Osteocyte (in vitro differentiated cells): ENCODE measurements at places on chromosomes 5 and 9.
A peak's percentile ranks its signal among the peaks of the same experiment; 100 is the strongest.

DNA sequence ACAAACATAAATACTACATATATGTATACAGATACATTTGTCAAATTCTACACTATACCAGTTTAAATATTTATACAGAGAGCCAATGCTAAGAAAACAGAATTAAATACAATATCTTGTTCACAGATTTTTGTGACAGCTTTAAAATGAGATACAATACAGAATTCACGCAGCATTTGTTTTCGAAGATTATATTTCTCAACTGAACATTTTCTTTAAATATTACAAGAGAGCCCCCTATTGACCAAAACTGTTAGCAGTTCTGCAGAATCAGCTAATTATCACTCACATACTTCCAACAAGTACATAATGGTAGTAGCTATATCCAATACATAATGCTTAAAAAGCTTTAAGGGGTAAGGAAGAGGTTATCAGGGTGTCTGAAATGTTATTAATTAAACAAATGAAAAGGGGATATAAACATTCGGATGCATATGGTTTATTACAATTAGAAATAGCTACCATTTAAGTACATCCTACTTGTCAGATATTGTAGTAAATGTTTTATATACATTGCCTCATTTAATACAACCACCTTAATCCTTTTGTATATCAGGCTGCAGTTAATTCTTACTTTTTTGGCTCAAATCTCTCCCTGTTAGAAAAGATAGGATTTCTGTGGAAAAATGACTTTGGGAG is 31.7 kb downstream of the ZDHHC21 start:
- DNase-seq, result no peak

DNA sequence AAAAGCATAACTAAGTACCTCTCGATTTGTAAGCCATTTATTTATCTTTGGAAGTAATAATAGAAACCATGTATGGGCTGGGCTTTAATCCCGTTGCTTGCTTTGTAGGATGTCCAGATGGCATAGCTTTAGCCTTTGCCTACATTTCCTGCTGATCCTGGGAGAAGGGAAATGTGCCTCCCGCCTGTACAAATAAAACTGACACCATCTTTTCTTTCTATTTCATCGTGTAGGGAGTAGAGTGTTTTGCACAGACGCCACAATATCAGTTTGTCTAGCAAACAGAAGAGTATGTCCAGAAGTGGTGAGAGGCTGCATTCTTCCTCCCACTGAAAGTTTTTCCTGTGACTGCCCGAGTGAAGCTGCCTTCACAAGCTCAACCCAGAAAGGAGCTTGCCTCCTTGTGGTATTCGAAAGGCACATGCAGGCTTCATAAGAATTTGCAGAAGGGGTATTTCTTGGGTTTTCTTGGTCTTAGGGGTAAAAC is 24.7 kb upstream of the TJP2 start:
- DNase-seq, result peak; percentile 72

- no peak for DNase-seq
Measured at GRCh38 chr9:133943036-133943780, 48.9 kb downstream of the VAV2 start.

GRCh38 chr5:156423597-156423996 is 96.6 kb downstream of the SGCD start:
- no peak for DNase-seq

DNA sequence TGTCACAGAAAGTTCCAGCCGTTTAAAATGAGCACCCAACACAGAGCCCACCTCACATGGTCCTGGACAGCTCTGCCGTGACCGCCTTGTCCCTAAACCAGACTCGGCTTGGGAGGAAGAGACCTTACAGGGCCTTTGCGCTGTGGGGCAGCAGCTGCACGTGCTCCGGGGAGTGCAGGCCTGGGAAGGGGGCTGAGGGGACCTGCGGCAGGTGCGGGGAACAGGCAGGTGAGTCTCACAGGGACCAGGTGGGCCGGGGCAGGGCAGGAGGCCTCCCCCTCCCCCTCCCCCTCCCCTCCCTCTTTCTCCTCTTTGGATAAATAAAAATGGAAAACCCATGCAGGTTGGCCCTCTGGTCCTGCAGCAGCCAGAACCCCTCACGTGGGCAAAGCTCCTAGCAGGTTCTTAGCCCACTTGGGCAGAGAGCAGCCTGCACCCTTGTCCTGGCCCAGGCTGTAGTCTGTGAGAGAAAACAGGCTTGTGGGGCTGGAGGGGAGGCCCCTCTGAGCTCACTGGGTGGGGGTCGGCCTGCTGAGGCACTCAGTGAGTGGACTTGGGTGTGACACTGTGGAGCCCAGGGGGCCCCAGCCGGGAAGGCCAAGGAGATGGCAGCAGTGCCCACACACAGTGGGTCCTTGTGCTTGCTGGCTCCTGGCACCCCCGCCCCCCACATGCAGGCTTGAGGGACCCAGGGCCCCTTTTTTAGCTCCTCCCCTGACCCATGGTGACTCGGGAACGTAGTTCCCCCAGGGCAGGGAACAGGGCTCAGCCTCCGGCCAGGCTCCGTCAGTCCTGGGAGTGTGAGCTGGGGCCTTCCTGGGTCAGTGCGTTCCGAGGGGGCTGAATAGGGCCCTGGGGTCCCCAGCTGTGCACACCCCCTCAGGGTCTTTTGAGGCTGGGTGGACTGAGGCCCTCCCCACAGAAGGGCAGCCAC is 40.0 kb upstream of the CACNA1B start:
- no peak for DNase-seq

GRCh38 chr5:168187614-168188013 is 103.8 kb upstream of the WWC1 start:
- DNase-seq, result no peak

DNA sequence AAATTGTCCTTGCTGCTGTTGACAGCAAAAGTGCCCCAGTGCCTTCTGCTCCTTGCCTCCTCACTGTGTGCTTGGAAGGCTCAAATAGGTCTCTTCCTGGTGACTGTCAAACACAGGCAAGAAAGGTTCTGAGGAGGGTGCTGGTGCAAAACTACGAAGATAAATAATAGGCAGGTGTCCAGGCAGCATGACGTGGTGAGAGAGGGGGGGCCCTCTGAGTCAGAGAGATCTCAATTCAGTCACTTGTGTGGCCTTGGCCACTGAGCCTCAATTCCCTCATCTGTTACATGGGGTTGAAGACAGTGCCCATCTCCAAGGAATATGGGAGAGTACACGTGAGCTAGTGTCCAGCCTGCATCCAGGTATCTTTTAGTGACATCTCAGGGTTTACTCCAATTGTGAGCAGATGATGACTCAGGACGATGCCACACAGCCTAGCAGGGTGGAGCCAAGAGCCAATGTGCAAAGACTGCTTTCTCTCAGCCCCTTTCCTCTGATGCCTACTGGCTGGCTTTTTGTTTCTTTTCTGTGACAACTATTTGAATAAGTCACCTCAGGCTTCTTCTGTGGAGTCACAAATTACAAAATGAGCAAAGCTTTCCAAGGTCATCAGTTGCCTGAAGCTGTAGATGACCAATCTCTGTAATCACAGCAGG is 29.7 kb upstream of the SMIM32 start:
- DNase-seq, result no peak

DNA sequence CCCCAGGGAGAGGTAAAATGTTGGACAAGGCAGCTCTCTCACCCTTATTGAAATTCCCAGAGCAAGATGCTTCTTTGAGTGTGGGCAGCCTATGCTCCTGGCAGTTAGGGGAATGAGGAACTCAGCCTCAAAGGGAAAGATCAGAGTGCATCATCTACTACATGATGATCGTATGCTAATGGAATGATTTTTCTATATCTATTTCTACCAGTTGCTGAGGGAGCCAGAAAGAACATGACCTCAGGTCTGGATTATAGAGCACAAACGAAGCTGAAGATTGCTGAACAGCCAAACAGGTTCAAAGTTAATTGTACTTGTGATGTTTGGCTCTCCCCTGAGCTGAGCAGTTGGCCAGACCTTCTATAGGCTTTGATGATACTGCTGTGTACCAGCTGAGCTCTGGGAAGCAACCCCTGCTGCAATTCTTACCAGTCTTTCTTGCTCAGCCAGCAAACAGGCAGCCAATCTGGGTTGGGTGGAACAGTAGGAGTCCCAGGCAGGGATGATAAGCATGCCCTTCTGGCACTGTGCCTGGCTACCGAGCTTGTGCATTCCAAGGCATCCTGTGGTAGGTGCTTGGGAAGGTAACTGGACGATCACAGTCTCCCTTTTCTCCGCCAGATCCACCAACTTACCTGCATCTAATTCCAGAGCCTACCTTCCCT is 10.3 kb upstream of the FBXL7 start:
- no peak for DNase-seq

DNA sequence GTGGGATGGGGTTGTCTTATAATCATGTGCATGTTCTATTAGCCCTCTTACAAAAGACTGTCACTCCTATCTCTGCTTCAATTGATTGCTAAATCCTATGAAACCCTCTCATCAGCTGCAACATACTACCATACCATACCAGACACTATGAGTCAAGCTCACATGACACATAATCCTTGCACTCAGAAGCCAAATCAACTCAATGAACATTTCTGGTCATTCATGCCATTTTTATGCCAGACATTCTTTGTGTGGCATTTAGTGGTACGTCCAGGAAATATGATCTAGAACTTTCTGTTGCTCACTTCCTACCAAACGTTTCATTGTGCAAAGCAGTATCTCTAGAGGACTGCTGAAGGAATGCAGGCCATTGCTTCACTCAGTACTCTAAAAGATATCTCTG is 159.2 kb upstream of the GNA14 start:
- DNase-seq, result no peak

GRCh38 chr9:106449336-106449927 is 413.5 kb upstream of the ZNF462 start:
- DNase-seq, result no peak

DNA sequence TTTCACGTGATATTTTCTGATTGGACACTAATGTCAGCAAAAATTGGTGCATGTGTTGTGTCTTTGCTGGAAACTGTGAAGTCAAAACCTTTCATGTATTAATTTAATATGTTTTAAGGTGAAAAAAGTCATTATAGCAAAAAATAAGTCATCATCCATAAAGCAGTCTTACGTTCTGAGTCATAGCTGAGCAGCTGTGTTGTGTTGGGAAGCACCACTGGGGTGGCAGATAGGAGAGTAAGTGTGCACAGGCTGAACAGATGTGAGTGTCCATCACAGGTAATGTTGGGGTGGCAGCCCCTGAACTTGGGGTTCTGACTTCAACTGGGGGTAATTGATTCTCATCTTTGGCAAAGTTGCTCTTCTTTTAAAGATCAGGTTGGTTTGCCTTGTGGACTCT is 156.8 kb downstream of the NXNL2 start:
- no peak for DNase-seq

DNA sequence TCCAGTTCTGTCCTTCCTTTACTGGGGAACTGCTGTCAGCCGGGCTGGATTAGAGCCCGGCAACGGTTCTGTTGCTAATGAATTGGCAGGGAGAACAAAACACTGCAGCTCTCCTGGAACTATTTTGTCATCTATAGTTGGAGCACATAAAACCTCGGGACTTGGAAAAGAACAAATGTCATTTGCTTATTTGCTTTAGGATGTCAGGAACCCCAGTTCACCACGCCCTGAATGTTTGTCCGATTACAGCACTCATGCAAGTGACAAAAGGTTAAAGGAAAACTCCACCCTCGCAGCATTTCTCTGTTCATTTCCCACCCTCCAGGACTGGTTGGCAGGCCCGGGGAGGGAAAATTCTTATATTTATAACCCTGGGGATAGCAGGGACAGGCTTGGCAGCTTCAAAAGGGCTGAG is 66.4 kb upstream of the PLPP1 start:
- DNase-seq, result peak; percentile 83

- no peak for DNase-seq
Measured at GRCh38 chr5:170612256-170612678, 108.4 kb downstream of the KCNIP1 start.

GRCh38 chr5:135944967-135945560 is 9.7 kb downstream of the LECT2 start:
- DNase-seq, result no peak

DNA sequence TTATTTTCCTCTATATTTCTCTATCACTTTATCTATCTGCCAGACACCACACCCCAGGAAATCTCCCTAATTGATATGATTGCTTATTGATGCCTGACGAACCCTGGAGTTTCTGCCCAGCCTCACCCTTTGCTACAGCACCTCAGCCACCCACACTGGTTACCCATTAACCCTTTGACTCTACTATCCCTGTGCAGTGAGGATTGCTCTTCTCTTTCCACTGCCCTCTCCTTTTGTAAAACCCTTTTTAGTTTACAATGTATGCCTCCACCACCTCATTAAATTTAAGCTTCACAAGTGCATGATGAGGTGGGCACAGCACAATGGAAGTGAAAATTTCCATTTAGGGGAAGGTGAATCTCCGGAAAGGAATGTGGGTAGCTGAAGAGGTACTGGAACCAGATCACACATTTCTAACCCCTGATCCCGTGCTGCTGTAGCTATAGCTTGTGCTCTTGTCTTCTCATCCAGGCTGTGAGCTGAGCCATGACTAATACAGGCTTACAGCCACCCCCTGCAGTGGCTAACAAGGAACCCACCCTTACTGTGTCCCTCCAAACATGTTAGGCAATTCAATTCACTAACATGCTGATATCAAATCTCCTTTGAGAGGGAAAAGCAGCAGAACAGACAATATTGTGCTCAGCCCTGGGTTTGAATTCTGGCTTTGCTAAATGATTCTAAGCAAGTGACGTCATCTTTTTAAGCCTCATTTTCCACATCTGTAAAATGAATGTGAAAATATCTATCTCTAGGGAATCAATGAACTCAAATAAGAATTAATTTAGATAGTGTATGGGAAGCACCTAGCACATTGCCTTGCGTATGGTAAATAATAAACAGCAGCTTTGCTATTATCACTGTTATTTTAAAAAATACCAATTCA is 186.9 kb upstream of the TRIM32 start:
- no peak for DNase-seq

DNA sequence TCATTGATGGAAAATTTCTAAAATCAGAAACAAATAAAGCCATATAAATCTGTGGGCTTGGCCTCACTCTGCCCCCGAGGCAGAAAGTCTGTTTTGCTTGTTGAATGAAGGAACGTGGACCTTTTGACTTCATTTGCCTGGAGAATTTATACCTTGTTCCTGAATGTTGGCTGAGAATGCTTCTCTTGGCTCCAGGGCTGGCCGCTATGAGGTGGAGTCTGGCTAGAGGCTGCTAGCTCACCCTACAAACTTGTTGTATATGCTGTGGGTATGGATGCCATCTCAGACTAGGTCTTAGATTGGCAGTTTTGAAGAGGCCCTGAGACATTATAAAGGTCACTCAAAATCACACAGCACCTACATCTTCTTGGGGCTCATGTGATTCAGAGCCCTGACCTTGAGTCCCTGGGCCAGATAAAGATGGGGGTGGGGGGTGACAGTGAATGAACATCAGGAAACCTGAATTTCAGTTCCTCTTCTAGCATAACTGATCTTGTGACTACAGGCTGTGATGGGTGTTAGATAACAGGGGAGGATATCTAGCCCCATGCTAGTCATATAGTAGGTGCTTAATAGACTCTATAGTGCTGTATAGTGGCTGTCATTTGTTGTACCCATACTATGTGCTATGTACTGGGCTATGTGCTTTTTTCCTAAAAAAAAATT is 2.8 kb downstream of the GM2A start:
- DNase-seq, result no peak

GRCh38 chr5:76386360-76386759 is 16.7 kb upstream of the IQGAP2 start:
- no peak for DNase-seq

DNA sequence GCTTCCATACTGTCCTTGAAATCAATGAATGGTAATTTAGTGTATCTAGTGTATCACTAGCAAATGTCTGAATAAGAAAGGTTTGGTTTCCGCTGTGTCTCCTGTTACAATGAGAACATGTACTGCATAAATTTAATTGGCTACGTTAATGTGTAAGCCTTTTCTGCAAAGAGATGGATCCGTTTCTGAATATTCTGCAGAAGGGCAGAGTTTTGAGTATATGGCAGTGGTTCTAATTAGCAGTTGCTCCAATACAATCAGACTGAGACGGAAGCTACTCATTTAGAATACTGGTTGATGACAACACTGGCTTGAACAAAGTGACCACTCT is 555 bp upstream of the PCDHGC4 start:
- DNase-seq, result no peak
